ENCODE measurements at places on chromosomes 7 and 10.

- DNase-seq, result no peak
Measured at GRCh38 chr10:106189292-106189691, 975.2 kb downstream of the SORCS1 start.

DNA sequence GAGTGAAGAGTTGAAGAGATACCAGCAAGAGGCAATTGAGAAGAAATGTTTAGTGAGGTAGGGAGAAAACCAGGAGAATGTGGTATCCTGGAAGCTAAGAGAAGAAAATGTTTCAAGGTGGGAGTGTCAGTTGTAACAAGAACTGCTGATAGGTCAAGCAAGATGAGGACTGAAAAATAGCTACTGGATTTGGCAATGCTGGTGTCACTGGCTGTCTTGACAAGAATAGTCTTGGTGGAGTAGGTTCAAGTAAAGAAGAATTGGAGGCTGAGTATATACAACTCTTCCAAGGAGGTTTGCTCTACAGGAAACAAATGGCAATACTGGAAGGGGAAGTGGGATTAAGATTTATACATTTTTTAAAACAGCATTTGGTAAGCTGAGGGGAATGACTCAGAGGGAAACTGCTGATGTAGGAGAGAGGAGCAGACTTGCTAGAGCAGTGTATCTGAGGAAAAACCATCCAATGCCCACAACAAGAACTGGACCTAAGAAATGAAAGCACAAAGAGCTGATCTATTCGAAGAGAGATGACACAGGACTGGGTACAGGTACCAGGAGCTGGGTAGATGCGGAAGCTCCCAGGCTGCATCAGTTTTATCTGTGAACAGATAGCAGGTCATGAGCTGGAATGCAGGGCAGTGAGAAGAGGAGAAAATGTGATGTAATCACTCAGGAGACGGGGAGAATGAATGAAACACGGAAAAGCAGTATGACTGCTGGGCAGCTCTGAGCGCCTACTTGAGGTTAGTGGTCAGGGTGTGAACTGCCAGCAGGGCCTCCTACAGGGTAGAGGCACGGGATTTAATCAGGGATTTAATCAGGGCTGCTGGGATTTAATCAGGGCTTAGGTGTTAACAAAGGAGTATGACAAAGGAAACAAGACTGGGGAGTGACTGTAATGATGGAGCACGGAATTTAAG, 34.5 kb downstream of the FAM25A start:
- no peak for DNase-seq

DNA sequence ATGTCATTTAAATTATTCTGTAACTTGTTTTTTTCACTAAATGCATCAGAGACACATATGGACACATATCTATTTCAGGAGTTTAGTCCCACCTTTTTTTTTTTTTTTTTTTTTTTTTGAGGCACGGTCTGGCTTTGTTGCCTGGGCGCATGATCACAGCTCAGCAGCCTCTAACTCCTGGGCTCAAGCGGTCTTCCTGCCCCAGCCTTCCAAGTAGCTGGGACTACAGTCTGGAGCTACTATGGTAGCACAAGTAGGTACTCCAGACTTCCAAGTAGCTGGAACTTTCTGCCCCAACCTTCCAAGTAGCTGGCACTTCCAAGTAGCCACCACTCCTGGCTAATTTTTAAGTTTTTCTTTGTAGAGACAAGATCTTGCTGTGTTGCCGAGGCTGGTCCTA, 407.7 kb downstream of the GALNT17 start:
- DNase-seq, result no peak

- DNase-seq, result no peak
Measured at GRCh38 chr7:116356979-116357378, 142.6 kb upstream of the CAV2 start.

DNA sequence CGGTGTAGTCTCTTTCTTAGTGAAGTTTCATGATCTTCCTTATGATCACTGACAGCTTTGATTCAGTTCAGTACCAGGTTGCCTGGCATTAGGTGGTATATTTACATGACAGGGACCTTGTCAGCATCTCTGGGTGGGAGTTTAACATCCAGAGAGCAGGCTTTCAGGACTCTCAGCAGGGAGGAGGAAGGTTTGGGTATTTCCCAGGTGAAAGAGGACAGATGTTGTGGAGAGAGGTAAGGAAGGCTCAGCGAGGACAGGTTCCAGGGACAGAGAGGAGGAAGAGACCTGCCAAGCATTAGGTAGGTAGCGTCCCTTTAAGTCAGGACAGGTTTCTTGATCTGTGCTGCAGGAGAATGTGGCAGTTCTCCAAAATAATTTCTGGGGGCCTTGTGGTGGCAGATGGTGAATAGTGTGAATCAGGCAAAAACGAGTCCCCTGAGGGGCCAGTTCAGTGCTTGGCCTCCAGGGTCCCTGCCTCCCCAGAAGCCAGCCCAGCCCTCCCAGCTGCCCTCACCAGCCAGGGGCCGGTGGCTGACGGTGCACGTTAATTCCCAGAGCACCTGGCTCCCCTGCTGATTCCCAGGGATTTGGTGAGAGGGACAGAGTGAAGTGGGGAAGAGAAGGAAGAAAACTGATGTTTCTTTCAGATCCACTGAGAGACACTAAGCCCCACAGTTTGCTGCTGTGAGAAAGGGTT, 82.0 kb downstream of the VWC2 start:
- DNase-seq, result no peak

DNA sequence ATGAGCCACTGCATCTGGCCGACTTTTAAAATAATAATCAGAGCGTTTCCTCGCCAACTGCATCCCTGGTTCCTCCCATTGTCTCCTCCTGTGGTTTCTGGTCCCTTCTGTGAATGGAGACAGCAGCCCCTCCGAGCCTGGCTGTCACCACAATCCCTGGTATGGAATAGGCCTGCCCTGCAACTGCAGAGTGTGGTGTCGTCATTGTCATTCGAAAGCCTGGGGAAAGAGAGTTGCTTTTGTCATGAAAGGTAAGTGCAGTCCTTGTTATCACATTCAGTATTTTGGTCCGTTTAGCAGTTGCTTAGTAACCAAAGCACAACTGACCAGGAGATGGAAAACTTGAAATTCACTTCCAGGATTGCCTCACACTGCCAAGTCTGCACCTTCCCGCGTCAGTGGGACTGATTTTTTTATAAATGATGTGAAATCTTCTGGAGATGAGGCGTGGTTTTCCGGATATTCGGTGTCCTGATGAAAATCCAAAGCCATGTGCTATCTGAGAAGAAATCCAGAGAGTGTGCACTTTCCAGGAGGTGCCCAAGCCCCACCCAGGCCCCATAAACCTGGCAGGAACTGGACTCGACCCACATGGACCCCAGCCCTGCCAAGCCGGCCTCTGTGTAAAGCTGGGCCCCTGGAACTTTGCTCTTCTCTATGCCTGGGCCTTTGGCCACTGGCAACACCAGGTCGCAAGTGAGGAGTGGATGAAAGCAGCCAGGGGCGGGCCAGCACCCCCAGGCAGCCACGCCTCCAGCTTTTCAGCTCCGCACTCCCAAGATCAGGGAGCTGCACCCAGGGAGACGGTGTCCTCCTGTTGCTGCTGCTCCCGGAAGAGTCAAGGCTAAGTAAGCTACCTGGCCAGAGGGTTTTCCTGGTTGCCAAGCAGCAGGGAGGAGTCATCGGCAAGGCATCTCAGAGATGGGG, 133.7 kb upstream of the SH2B2 start:
- DNase-seq, result peak; percentile 57

DNA sequence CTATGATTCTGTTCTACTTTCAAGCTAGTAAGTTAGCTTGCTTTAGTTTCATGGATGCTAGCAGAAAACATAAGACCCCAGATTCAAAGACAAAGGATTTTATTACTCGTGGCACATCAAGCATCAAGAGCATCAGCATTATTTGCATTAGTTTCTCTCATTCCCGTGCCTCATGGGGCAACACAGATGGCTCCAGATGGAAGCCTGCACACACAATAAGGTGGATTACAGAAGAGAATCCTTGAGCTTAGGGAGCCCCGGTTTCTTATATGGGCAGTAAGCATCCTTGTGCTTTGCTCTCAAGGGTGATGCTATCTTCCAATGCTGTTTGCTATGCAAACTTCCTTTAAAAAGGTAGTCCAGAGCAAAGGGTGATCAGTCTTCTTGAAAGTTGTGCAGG, 10.7 kb upstream of the CAPZA2 start:
- DNase-seq, result no peak

DNA sequence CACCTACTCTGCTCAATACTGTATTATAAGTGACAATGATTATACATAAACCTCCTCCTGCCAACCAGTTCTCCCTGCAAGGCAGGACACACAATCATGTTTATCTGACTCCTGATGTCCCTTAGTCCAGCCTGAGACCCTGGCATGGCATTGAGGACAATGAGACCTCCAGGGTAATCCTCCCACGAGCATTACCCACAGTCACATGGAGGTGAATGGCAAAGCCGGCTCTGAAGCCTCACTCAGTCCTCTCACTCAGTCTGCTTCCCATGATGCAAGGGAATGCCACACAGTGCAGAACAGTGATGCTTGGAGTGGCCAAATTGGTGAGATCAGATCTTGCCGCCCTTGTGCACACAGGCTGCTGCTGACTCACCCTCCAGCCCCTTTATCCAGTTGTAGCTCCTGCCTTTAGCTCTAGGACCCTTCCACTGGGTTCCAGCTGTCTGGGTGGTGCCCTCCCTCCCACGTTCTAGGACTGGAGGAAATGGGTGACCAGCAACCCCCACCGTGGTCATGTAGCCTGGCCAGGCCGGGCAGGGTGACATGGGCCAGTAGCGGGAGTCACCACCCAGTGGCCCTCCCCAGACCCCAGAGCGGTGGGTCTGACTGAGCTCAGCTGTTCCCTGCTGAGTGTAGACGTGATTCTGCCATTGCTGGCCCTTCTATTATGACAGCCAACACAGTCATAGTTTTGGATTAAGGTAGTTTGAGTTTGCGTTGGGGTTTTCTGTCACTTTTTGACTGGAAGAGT, 5.5 kb upstream of the ADCY1 start:
- no peak for DNase-seq

All from left ventricle myocardium superior (tissue), 1 donor.